ENCODE measurements at places on chromosomes 5 and 9.

DNA sequence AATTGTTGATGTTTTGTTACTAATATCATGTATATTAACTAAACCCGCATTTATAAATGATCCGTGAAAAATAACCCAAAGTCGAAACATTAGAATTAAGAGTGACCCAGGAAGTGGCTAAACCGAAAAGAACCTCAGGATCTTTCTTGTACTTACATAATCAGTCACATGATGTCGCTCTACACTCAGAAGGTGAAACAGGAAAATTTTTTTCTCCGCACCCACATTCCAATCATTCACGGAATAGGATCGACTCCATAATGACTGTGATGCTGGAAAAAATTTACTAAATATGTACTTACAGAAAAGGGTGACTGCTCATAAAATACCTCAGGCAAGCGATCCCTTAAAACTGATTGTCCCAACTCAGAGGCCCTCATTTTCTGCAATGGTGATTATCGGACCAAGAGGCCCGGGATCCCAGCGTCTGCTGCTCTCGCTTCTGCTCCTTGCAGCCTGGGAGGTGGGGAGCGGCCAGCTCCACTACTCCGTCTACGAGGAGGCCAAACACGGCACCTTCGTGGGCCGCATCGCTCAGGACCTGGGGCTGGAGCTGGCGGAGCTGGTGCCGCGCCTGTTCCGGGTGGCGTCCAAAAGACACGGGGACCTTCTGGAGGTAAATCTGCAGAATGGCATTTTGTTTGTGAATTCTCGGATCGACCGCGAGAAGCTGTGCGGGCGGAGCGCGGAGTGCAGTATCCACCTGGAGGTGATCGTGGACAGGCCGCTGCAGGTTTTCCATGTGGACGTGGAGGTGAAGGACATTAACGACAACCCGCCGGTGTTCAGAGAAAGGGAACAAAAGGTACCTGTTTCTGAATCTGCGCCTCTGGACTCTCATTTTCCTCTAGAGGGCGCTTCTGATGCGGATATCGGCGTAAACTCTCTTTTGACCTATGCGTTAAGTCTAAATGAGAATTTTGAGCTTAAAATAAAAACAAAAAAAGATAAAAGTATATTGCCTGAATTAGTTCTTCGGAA lies at the start of gene PCDHA12:
Gene PCDHA12 (plus strand): TSS at position 224 of the 981 bp plus-strand sequence. CDS start 165 bp downstream, at position 389.
- DNase-seq = no peak

- DNase-seq = no peak
These were observed 588 bp upstream of the ZBED3 start for GRCh38 chr5:77087484-77088261.

DNA sequence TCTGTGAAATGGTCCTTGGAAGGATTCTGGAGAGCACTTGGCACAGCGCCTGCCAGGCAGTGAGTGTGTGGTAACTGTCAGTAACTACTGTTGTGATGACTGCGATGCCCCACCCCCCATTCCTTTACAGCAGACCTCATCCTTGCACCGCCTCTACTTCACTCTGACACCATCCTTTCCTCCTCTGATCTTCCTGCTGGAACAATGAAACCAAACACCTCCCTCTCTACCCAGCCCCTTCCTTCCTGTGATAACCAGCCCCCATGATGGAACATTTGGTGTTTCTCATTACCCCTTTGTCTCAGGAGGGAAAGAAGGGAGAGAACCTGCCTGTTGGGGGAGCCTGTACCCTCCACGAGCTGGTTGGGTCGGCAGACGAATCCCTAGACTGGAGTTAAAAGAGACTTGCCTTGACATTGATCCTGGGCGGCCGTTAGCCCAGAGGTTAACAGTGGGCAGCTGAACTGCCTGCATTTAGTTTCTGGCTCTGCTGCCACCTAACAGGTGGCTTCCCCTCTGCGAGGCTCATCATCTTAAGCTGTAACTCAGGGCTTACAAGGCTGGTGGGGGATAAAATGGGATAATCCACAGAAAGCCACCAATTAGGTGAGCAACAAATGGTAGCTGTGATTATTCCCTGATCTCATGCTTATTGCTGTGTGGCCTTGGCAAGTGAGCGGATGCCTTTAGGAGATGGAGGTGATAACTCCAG lies 34.2 kb upstream of the GRPEL2 start:
- DNase-seq = no peak

DNA sequence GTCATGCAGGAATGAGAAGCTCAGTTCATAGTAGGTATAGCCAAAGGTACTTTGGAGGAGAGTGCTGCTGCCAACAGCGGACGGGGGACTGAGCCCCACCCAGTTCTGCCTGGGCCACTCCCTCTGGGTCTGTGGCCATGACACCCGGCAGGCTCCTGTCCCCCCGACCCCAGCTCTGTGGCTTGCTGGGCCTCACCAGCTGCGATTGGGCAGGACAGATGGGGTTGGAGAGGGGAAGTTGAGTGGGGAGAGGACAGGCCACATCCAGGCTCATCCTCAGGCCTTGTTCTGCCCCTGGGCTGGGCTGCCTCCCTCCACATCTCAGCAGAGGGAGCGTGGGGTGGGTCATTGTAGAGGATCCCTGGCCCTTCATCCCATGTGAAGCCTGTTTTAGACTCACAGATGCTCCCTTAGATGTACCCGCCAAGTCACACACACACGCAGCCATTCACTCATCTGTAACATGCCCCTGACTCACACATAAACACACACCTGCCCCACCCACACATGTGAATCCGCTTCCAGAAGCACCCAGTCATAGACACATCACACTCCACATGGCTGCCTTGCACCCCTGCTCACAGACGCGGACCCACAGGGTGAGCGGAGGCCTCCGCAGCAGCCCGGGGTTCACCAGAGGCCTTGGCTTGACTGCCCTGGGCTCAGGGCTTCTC lies 48.8 kb downstream of the NTNG2 start:
- no peak for DNase-seq

Data from activated CD8-positive, alpha-beta memory T cell treated with anti-CD3 and anti-CD28 coated beads for 1 hour (primary cell).